ENCODE measurements at places on chromosomes 5 and 9.
A peak's percentile ranks its signal among the peaks of the same experiment; 100 is the strongest.

GRCh38 chr5:17118631-17119030 is 98.8 kb upstream of the BASP1 start:
- DNase-seq, result peak; percentile 73

- DNase-seq, result no peak
These were observed 2277.2 kb upstream of the WWC1 start for GRCh38 chr5:166014256-166014655.

GRCh38 chr5:149852641-149853330 is 91.8 kb downstream of the PDE6A start:
- DNase-seq, result peak; percentile 26

- DNase-seq, result no peak
These were observed 87.0 kb downstream of the LNPEP start for GRCh38 chr5:97022898-97023297.

GRCh38 chr9:20031836-20032235 is 243.0 kb upstream of the SLC24A2 start:
- DNase-seq, result no peak

DNA sequence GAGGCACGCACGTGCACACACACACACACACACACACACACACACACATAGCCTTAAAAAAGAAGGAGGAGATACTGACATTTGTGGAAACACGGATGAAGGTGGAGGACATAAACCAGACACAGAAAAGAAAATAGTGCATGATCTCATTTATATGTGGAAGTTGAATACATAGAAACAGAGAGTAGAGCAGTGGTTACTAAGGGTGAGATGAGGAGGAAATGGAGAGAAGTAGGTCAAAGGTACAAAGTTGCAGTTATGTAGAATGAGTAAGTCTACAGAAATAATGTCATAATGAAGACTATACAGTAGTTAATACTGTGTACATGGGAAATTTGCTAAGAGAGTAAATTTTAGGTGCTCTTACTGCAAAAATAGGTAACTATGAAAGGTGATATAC is 412.2 kb upstream of the CDH9 start:
- no peak for DNase-seq

GRCh38 chr9:5893134-5893505 is 2.4 kb downstream of the MLANA start:
- no peak for DNase-seq

DNA sequence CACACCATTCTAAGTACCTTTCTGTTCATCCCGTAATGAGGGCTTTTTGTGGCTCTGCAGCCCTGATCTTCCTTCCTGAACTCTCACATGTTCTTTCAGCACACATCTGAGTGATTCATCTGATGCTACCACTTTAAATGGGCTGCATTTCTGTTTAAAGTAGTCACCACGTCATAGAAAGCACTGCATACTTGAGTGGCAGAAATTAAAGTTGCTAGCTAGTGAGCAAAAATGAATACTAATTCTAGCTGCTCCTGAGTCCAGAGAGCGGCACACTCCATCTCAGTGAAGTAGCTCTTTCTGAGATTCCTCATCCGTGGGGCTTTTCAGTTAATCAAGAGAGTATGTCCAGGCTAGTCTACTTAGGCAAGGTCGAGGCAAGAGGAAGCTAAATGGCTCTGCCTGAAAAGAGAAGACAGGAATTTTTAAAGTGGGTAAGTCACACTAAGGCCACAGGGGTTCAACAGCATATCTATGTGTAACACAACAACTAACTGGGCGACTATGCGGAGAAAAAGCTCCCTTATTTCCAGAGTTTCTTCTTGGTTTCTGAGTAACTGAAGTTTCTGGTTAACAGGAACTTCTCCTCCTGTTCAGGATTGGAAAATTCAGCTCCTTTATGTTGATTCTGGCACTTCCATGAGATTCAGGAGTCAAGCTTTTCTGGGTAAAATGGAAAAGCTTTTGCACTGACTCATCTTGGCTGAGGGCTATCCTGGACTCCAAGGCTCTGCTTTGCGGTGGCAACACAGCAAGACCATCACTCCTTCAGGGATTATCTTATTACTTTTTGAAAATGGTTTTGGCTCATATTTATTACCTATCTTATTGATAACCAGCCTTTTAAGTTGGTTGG is 109.5 kb downstream of the TAF11L14 start:
- DNase-seq, result peak; percentile 27

DNA sequence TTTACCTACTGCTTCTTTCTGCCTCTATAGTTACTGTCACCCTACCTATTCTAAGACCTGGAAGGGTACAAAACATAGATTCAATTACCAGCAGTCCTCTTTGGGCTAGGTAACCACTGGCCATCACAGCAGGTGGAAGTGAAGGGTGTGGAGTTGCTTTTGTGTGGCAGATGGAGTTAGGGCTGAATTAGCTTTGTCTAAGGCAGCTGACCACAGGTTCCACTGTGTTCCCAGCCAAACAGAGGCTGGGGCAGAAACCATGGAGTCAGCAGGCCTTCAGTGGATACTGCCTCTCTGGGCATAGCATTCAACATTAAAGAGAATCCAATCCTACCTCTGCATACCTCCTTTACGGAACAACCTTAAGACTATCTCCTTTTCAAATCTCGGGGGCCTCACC is 254.2 kb downstream of the RFX3 start:
- no peak for DNase-seq

GRCh38 chr9:33161011-33161588 is 6.0 kb downstream of the B4GALT1 start:
- peak; percentile 97 for DNase-seq

- DNase-seq, result no peak
These were observed 17.7 kb downstream of the RAD1 start for GRCh38 chr5:34897646-34898045.

GRCh38 chr5:148620091-148620490 is 34.2 kb downstream of the HTR4 start:
- DNase-seq, result no peak

GRCh38 chr5:93355691-93356090 is 225.3 kb downstream of the NR2F1-AS1 start:
- DNase-seq, result no peak

DNA sequence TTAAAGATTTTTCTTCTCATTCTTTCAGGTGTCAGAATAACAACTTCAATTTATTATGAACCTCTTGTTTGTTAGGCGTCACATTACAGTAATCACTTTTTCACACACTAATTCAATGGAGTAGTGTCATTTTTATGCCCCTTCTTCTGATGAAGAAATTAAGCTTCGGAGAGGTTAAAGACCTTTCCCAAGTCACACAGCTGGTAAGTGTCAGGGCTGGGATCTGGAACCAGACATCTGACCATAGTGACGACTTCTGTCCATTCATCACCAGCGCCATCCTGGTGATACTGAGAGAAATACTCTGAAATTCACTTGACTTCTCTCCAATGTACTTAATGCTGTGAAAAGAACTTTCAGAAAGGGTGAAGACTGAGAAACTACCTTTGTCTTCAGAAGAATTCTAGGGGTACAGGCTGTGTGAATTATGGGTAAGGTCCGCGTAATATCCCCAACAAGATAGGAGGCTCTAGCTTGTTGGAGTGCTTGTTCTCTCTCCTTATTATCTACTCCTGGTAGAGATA is 173.8 kb downstream of the GAS1 start:
- no peak for DNase-seq

DNA sequence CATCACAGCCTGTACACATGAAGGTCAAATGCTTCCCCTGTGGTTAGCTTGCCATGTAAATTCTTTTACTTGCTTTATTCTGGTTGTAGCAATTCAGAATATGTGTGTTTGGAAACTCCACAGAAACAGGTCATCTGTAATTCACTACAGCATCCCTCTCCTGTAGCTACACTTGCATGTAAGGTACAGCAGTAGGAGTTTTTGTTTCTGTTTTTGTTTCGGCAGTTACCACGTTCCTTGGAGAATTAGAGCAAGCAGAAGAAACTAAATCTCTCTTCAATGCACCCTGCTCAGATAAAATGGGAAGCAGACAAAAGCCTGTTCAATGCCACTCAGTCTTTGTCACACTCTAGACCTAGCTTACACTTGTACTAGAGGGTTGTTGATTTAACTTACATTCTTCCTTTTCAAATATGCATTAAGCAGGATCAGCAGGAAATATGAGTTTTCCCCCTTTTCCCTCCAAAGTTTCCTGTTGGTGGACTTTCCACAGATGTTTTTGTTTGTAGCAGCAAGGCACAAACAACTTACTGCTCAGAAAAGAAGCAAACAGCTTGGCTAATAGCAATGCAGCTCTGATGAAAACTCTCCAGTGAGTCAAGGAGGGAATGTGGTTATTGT is 80.9 kb downstream of the YIPF5 start:
- no peak for DNase-seq

GRCh38 chr5:36105819-36106218 is 39.1 kb upstream of the UGT3A2 start:
- no peak for DNase-seq

GRCh38 chr5:107456281-107456715 is 214.4 kb downstream of the EFNA5 start:
- DNase-seq, result no peak

All from fibroblast of skin of left quadriceps (primary cell).